ENCODE measurements at places on chromosomes 16 and 17.

DNA sequence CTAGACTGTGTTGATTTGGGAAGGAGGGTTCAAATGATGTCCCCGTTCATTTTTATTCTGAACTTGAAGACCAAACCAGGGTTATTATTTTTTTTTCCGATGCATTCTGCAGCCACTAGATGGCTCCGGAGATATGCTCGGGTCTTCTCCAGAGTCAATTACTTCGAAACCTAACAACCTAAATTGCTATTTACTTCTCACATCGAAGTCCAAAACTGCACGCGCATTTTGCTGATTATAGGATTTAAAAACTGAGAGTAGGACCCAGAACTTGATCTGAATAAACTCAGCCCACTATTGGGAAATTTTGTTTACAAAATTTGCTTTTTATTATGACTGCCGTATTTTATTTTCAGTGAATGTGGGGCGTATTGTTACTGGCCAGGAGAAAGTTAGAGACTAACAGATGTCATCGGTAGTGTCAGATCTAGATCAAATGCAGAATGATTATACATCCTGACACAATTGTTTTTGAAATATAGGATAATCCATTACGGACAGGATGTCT is 263.8 kb downstream of the HS3ST3A1 start:
- peak; percentile 47 for DNase-seq

DNA sequence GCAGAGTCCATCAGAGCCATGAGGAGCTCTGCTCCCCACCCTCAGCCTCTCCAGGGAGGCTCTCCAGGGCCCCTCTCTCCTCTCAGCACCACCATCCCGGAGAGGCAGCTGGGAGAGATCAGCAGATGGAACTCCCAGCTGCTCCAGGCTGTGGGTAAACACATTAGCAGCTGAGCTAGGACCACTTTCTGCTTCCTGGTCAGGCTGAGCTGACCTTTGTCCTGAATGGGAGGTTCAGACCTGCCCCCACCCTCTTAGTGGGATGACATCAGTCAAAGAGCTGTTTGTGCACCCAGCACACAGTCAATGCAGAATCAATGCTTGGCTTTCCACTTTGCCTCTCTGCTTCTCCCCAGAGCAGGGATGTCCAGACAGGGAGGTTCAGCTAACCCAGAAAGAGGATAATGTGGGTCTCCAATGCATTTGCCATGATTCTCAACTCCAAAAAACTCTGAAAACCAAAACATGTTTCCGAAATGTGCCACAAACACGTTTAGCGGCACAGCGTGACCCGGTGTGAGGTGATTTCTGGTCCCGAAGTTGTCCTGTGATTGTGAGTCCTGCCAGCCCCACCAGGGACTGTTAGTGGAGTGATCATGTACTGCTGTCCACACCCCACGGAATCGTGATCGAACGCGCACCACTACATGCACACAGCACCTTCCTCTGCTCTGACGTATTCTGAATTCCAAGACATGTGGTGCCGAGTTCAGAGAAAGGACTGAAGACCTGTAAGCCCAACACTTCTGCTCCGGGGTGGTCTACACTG is 6.7 kb downstream of the GPR142 start:
- no peak for DNase-seq

DNA sequence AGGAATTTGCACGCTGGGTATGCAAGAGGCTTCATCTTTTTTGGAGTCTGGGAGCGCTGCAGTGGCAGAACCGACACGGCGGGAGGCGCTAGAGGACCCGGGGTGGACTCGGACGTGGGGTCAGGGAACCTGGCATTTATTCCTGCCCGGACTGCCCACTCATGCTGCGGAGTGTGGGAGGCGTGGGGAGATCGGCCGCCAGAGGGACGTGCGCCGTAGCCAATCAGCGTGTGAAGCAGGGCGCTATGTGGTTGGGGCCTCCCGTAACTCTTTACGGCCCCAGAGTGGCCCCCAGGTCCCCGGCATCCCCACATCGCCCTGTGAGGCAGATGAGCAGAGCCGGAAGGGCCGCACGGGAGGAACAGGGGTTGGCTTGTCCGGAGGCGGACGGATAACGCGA is 11.2 kb downstream of the FLYWCH2 start:
- DNase-seq = no peak

DNA sequence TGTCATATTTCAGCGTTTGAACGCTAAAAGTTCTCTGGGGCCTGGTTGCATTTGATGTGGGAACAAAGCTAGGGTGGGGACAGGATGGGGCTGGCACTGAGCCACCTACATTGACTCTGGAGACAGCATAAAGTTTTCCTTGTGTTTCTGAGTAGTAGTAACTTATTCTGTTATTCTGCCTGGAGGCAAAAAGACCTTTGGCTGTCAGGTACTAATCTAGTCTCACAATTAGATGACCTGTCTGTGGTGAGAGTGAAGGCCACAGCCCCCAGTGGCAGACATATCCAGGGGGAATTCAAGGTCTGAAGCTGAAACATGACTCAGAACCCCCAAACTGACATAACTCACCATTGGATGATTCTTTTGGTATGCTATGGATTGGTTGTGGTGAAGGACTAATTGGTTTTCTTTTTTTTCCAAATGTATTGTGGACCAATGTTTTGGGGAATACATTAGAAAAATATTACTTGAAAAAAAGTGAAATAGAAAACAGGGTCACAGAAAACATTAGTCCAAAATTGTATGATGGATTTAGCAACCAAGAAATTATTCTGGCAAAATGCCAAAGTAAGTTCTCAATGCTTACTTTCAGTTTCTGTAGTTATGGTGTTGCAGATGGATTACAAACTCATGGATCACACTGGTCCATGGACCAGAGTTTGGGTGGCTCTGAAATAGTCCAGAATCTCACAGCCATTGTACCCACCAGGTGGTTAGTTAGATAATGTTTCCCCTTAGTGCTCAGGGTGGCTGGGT is 10.5 kb upstream of the SALL1 start:
- no peak for DNase-seq

- DNase-seq = no peak
These were observed 71.5 kb downstream of the RGS9 start for GRCh38 chr17:65208717-65209116.

- DNase-seq = peak; percentile 14
These were observed 1.5 kb downstream of the HEATR6 start for GRCh38 chr17:60077226-60077625.

DNA sequence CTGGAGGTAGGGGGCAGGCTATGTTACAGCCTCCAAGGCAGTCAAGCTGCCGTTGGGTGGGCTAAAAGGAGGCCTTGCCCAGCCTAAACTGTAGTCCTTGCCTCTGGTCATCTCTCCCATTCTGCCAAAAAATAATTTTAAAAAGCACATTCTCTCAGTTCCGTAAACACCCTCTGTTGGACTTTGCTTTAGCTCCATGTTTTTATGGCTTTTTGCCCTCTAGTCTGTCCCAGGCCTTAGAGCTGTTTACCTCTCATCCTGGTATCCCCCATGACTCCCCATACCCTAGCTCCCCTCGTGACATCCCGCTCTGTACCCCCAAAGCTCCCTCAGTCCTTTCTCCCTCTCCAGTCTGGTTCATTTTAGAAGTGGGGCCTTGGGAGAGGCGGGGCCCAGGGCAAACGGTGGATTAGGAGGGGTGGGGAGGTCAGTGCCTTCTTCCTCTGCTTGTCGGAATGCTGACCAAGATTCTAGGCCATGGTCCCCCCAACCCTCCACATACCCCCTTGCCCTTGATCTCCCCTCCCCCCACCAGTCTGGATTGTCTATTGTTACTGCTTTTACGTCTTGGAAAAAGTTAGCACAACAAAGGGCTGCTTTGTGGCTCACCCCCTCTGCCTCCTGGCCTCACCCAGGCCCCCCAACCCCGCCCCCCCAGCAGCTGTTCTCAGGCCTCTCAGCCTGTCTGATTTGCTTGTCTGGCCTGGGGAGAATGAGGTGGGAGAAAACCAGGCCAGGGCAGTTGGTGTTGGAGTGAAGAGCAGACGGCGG is 18.4 kb downstream of the GJD3 start:
- DNase-seq = no peak

DNA sequence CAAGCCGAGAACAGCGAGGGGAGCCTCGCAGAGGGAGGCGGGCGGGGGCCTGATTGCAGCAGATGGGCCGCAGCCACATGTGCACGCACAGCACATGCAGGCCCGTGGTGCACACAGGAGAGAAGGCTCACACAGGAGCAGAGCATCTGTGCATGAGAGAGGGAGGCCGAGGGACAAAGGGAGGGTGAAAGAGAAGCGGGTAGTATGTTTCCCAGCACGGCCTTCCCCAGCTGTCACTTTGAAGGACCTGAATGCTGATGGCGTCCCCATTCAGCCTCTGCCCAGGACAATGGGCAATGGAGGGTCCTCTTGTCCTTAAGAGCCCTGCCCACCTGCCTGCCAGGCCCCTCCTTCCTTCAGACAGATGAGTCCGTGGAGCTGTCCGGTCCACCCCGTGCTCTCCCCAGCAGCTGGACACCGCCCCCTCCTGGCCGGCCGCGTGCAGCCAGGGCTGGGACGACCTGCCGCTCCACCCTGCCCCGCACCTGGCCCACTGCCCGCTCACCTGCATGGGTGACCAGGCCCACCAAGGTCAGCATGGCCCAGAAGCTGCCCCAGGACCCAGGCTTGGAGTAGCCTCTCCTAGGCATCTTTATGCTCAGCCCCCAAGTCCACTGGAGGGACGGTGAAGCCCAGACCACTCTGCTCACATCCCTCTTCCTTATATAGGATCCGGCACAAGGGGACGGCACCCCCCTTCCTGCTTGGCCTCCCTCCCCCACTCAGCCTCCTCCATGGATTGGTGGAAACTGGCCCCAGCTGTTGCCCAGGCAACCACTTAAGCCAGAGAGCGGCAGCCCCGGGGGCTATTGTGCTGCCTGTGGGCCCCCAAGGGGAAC is at the start of gene BTBD17:
Gene BTBD17, minus strand, starts transcription at position 639 of the 839 bp plus-strand sequence. Its CDS starts 49 bp downstream, at position 590.
- DNase-seq = no peak

- no peak for DNase-seq
These were observed 1.9 kb upstream of the ST6GALNAC1 start for GRCh38 chr17:76645481-76645880.

- no peak for DNase-seq
These were observed 55.7 kb upstream of the LGALS9 start for GRCh38 chr17:27575096-27575911.

- no peak for DNase-seq
These were observed 92.8 kb downstream of the KATNIP start for GRCh38 chr16:27642756-27643155.

DNA sequence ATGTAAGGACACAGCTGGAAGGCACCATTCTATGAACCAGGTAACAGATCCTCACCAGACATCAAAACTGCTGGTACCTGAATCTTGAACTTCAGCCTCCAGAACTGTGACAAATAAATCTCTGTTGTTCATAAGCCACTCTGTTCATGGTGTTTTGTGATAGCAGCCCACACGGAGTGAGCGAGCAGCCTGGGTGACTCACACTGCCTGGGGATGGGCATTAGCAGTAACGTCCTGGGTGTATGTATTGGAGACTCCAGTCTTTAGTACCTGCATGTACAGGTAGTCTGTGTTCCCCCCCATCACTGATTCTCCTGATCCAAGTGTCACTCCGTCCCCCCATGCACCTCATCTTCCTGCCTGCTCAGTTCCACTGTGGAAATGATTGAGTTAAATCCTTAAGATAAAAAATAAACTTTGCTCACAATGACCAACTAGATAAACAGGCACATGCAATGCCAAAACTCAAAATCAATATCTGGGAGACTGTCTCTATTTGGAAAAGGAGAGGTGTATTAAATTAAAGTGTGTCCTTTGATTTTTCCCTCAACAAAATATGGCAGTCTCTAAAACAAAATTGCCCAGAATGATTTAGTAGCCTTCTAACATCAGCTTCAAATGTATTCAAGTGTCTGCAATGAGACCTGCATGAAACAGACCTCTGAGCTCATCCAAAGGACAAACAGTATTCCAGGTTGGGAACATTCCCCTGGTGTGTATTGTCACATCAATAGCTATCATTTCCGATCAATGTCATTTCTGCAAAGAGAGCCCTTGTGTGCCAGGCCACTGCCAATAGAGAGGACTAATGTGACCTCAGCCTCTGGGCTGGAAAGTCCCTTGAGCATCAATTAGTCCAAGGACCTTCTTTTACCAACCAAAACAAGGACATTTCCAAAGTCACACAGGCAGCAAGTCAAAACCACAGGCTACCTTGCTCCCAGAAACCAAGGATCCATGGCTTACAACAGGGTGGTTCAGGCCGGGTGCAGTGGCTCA is 12.2 kb upstream of the VAT1L start:
- no peak for DNase-seq

DNA sequence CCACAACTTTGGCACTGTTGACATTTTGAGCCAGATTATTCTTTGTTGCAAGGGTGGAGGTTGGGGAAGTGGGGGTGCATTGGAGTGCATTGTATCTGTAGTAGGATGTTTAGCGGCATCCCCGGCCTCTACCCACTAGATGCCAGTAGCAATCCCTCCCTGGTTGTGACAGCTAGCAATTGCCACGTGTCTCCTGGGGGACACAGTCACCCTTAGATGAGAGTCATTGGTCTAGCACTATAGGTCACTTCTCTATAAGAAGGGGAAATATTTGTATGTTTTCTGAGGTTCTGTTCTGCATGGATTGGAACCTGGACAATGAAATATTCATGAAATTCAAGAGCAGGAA is 32.4 kb downstream of the MSI2 start:
- no peak for DNase-seq

- no peak for DNase-seq
These were observed 7.8 kb downstream of the RARA start for GRCh38 chr17:40316571-40317344.

DNA sequence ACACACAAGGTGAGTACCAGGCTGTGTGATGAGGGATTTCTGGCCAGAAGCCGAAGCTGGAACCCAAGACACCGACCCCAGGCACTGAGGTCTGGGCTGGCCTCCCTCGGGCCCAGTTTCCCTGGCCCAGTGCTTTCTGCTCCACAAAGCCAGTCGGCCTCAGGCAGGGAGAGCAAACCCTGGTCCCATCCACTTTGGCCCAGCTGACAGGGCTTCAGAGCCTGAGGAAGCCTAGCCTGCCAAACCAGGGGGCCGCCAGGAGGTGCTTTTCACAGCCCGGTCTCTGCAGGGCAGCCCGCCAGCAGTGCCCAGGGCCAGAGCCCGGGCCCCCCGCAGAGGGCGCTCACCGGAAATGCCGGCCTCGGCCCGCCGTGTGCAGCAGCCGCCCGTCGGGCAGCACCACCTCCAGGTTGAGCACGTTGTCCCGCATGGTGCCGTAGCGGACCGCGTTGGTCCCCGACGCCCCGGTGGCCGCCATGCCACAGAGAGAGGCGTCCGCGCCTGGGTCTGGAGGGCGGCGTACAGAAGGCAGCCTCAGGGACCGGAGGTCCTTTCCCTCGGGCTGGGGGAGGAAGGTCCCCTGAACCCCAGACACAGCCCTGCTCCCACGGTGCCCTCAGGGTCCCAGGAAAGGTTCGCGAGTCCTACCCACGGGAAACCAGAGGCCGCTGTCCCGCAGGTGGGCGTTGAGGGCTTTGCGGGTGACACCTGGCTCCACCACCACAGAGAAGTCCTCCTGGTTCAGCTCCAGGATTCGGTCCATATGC is 2.2 kb downstream of the LDHD start:
- DNase-seq = no peak

GRCh38 chr17:30299000-30299399 is 7.3 kb upstream of the BLMH start:
- peak; percentile 10 for DNase-seq
